ENCODE measurements at places on chromosomes 1 and 21.

- DNase-seq: no peak
Observed at GRCh38 chr1:232917053-232917452, 33.4 kb upstream of the NTPCR start.

- no peak for DNase-seq
Observed at GRCh38 chr21:45098867-45099266, 24.5 kb downstream of the ADARB1 start.

DNA sequence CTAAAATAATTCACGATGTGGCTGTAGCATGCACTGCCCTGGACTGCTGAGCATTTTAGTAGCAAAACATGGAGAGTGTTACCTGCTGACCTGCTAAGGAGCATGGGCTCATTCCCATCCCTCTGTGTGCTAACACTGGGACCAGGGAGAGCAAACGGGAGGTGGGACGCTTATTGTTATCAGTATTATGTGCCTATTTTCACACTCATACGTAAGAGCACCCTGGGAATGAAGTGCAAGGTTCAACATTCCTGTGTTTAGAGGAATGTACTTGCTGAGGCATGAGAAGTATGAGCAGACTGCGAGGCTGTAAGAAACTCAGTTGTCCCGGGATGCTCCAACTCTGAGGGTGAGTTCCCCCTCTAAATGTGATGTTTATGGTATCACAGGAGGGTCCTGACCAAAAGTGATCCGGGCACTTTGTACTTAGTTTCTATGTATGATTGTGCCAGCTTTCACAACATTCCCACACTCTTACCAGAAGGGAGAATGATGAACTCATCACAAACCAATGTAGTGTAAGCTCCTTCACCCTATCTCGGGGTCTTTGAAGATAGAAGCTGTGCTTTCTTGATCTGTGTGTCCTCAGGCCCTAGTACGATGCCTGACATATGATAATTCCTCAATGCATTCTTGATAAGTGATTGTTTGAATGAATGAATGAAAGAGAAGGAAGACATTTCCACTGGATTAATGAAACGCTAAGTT is 164.8 kb downstream of the KCNJ6 start:
- no peak for DNase-seq

GRCh38 chr1:161128591-161129420 is 3.7 kb downstream of the DEDD start:
- DNase-seq: no peak

DNA sequence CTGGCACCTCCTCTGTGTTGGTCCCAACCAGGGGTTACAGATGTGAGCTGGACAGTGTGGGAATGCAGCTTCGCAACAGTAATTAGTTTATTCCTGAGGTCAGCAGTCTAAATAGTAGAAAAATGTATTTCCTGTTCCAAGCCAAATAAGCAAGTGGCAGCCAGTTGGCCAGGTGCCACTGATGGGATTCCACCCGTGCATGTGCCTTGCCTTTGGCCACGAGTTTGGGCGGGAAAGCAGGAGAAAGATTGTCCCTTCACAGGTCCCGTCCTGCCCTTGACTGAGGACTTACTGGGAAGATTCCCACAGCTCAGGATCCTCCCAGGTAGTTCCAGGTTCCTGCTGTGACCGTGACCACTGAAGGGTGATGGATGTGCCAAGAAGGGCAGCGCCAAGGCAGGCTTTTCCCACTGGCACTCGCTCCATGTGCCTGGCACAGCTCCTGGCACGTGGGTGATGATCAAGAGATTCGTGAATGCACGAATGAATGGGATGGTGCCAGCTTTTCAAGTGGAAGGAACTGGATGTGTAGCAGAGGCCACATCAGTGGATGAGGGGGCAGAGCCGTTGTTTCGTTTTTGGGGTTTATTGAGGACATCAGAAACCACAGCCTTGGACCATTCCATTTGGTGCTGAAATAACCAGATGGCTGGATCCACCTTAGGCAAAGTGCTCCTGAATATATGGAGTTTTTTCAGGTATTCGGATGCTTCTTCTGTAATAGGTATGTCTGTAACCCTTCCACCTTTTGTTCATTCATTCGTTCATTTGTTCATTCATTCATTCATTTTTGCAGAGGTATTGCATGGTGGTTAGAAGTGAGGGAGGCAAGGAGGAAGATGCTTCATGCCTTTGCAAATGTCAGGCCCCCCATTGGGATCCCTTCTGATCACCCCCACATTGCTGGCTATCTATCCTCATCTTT is 62.4 kb upstream of the WNT4 start:
- no peak for DNase-seq

GRCh38 chr1:105122041-105122440 is 1372.3 kb downstream of the AMY1C start:
- DNase-seq: no peak

DNA sequence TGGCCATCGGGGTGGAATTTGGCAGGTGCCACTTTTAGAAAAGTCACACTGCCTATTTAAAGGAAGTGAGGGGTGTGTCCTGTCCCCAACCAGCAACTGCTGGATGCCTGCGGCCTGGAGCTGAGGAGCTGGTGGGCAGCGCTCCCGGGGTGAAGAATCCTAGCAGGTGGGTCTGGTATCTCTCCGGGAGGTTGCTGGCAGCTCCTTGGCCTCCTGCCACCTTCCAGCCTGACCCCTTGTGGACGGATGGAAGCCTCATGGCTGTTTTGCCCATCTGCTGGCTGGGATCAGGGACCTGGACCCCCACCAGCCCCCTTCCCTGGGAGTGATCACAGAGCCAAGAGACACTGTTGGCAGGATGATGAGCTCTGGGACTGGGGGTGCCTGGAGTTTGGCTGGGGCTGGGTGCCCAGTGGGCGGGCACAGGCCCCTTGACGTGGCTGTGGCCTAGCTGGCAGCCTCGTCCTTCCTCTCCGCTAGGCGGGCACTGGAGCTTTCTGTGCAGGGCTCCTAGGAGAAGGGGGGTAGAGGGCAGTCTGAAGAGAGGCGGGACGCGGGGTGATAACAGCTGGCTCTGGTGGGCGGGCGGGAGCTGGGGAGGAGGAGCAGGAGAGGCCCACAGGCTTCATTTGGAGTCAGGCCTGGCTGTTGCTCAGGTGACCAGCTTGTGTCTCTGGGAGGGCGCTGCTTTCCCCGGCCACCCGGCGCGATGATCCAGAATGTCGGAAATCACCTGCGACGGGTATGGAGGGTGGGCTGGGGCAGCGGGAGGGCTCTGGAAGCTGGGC is at the start of gene ACOT11:
ACOT11 (plus strand) TSS at position 628 of the 788 bp plus-strand sequence; CDS start at position 710, 82 bp downstream.
- DNase-seq: no peak

- no peak for DNase-seq
Observed at GRCh38 chr1:234286206-234286605, 87.0 kb upstream of the COA6 start.

GRCh38 chr1:165168467-165168866 is 188.0 kb downstream of the LMX1A start:
- no peak for DNase-seq

- no peak for DNase-seq
Observed at GRCh38 chr1:164891615-164892014, 332.6 kb downstream of the PBX1 start.

GRCh38 chr1:39845569-39846566 is 37.4 kb downstream of the TRIT1 start:
- DNase-seq: peak; percentile 44

DNA sequence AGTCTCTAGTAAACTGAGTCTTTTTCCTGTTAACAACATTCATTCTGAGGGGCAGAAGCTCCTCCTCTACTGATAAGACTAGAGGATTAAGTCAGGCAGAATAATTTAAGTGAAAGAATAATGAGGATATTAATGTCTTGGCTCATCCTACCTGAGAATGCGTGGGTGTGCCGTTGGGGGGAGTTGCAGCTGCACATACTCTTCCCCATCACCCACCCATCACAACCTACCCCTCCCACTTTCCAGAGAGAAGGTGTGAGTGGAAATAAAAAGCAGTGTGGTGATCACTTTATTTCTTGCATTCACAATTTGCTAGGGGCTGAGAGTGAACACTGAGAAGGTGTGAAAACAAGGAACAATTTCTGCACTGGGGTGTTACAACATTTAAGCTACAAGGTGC is 146.8 kb upstream of the MAGI3 start:
- DNase-seq: no peak

DNA sequence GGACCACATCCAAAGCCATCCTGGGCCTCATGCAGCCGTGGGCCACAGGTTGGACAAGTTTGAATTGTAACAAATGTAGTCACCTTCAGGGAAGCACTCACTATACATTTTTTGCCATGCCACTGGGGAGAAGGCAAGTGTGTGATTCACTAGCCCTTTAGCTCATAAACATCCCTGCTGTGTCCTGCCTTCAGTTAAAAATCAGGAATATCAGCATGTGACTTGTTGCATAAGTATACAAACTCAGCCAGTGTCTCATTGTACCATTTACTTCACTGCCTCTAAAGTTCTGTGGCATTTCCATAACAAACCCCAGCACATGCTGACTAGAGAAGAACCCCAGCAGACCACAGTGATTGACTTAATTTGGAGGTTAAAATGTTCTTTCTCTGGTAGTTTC is 142.0 kb upstream of the C1orf105 start:
- DNase-seq: no peak

DNA sequence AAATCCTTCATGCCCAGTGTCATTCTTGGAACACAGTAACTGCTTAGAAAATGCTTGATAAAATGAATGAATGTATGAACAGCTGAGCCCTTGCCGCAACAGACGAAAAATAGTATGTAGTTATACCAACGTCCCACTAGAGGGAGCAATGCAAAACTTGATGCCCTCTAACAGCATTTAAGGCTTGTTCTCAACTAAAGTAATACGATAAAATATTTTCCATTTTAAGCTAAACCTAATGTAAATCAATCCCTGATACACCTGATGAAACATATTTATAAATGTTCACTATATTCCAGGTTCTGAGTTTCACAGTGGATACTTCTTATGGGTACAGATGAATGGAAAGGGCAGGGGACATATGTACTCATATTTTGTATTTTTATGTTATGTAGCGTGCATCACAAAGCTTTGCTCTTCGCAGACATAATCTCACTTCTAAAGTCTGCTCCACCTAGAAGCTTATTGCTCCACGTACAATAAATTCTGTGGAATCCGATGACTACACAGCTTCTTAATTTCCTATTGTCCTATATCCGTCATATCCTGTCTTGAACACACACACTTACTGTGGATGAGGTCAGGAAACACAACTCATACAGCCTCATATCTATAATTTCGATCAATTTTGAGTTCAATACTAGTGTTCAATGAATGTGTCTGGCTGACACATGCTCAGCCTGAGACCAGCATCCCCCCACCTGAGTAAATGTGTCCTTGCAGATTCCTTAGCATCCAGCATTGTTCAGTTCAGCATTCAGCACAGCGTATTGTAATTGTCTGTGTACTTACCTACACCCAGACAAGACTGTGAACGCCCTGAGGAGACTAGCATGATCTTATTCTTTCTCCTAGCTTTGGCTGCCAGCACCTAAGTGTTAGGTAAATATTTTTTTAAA is 4.4 kb upstream of the UTP25 start:
- DNase-seq: no peak

- no peak for DNase-seq
Observed at GRCh38 chr1:20850021-20850420, 62.9 kb upstream of the HP1BP3 start.

GRCh38 chr1:56527548-56528302 is 51.6 kb downstream of the PLPP3 start:
- DNase-seq: no peak

DNA sequence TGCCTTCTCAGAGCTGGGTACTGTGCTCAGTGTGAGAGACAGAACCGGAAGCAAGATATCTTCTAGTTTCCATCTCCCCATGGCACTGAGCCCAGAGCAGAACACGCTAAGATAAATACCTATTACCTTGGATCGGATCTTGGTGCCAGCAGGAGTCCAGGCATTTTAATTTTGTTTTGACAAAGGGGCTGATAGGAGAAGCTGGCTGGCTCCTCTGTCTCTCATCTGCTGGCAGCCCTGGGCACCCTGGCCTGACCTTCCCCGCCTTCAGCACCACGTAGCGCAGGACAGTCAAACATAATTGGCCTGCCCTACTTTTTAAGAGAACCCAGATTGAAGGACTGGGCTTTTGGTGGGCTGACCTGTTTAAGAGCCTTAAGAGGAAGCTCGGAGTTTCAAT is 160.7 kb upstream of the KLHDC7A start:
- no peak for DNase-seq

DNA sequence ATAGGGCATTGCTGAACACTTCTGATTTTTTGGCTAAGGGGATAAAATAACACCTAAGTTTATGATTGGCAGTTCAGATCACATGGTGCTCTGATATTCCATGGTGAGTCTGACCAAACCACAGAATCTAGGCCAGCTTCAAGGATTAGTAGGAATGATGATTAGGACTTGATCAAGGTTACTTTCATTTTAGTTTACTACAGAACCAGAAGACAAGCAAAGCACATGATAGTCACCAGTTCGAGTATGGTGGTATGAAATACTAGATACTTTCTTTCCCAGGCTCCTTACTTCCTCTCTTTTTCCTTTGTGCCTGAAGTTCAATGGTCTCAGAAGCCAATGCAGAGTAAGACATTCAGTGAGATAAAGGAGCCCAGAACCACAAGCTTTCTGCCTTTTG is 26.6 kb downstream of the S100A10 start:
- no peak for DNase-seq

DNA sequence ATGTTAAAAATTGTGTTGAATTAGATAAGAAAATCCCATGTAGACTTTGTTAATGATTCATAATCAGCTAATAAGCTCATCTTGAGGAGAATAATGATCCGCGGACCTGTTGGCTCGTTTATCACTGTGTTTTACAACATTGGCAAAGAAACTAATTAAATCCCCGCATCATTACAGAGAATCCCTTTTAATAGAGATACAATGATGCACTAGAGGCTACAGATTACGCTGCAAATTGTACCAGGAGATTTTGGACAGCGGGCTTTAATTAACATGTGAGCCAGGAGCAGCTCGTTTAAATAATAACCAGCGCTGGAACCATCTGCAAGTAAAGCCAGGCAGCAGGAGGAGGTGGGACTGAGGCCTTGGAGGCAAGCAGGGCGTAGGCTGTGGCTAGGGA is 280.3 kb upstream of the POU3F1 start:
- DNase-seq: no peak

DNA sequence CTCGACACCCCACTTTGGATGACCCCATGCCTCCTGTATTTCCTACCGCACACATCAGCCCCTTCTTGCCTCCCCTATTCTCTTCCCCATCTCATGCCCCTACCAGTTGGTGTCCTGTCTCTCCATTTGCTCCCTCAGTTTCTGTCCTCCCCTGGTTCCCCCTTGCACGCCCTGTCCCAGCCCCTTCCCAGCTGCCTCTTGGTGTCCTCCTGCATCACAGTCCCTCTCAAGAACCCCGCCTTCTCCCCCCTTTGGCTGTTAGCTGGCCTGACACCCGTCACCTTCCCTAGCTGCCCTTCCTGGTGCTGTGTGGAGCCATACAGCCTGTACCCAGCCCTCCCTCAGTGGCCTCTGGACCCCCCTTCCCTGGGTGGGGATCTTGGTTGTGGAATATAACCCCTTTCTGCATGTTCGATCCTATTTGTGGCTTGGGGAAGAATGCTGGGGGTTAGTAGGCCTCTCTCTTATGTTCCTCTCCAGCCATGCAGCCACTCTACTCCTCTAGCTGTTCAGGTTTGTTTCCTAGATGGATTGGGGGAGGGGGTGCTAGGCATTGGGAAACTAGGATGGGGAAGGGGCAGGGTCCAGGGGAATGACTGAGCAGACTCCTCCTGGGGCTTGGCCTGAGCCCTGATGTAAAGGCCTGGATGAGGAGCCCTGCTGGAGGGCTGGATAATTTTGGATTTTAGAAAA is 41.4 kb upstream of the NFASC start:
- DNase-seq: no peak

GRCh38 chr21:26397545-26397944 is 175.5 kb downstream of the CYYR1 start:
- no peak for DNase-seq

- DNase-seq: no peak
Observed at GRCh38 chr1:156928043-156928602, 7.7 kb downstream of the LRRC71 start.

- DNase-seq: peak; percentile 66
Observed at GRCh38 chr1:1629430-1630190, 2.4 kb upstream of the MMP23B start.
